Activated CD8-positive, alpha-beta T cell treated with anti-CD3 and anti-CD28 coated beads, Interleukin-2, amount 10 ng/mL, durations not matched to agents 7 days and 5 days (primary cell): ENCODE measurements at places on chromosomes 7 and 10. TPM values are rescaled to one million over a fixed set of nuclear protein-coding genes. Genes with fewer than 3 reads are reported as not detected.
A peak's percentile ranks its signal among the peaks of the same experiment; 100 is the strongest.

GRCh38 chr10:88755753-88756152, 4.1 kb upstream of the LIPN start:
- no peaks in the 10 kb centered on the region for H3K27me3 ChIP-seq
- peaks cover 7% of the 10 kb centered on the region for H3K4me1 ChIP-seq
- DNase-seq: no peak
- H3K4me3 ChIP-seq: no peak overlapping the region

DNA sequence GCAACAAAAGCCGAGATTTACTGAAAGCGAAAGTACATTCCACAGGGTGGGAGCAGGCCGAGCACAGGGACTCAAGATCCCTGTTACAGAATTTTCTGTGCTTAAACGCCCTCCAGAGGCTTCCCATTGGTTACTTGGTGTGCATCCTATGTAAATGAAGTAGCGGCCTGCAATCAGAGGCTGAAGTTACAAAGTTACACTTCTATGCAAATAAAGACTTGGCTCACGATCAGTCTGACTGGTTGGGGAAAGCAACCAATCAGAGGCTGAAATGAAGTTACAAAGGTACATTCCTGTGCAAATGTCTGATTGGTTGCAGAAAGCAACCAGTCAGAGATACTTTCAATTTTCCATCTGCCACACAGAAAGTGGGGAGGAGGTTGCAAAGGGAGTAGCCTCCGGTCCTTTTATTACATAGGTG, 4.1 kb downstream of the ACBD7 start:
- H3K27ac ChIP-seq: no peak overlapping the region
- no peak for DNase-seq
- no peaks in the 10 kb centered on the region for H3K36me3 ChIP-seq
- peaks cover 2% of the 10 kb centered on the region for H3K27me3 ChIP-seq
- H3K4me1 ChIP-seq: peaks cover 4% of the 10 kb centered on the region

GRCh38 chr10:72075376-72076115, 12.8 kb downstream of the SPOCK2 start:
- H3K27ac ChIP-seq: peak overlapping the region; percentile 74
- no peak for DNase-seq
- H3K4me3 ChIP-seq: no peak overlapping the region
- H3K27me3 ChIP-seq: no peaks in the 10 kb centered on the region
- H3K36me3 ChIP-seq: peaks cover 62% of the 10 kb centered on the region

GRCh38 chr10:79221110-79222051, 125.9 kb upstream of the PPIF start:
- H3K4me3 ChIP-seq: no peak overlapping the region
- no peak for DNase-seq
- H3K4me1 ChIP-seq: no peaks in the 10 kb centered on the region
- H3K36me3 ChIP-seq: no peaks in the 10 kb centered on the region
- H3K27ac ChIP-seq: no peak overlapping the region

DNA sequence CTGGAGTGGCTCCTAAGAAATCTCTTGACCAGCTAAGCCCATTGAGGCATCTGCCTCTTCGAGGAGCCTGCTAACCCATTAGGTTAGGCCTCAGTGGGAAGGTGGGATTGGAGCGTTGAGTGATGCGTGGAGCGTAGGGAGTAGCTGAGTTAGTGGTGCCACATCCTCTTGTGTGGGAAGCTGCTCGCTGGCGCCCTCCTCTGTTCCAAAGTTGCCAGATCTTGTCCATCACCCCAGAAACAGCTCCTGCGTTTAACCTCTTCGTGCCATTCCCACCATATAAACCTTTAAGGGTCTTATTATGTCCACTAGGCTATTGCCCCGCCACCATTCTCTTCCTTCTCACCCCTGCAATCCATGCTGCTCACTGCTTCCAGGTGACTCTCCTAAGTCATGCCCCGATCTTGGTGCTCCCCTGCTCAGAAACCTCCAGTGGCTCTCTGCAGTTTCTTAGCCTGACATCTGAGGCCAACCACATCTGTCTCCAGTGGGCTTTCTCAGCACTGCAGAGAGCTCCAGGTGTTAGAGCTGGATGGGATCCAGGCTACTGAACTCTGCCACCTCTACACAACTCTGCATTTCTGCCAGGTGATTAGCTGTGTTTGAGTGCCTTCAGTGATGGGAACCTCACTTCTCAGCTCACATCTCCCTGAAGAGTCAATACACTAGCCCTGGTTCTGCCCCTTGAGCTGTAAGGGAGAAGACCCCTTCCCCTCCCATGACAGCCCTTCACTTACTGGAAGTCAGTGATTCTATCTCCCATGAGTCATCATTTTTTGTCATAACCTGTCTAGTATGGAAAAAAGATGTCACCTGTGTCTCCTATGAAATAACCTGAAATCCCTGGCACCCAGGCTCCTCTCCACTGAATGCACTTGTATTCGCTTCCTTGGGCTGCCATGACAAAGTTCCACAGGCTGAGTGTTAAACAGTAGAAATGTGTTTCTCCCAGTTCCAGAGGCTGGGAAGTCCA, 65.0 kb upstream of the FGFR2 start:
- no peak for DNase-seq
- H3K36me3 ChIP-seq: no peaks in the 10 kb centered on the region
- no peak overlapping the region for H3K27ac ChIP-seq
- no peak overlapping the region for H3K4me3 ChIP-seq
- H3K4me1 ChIP-seq: no peaks in the 10 kb centered on the region
- no peaks in the 10 kb centered on the region for H3K27me3 ChIP-seq

DNA sequence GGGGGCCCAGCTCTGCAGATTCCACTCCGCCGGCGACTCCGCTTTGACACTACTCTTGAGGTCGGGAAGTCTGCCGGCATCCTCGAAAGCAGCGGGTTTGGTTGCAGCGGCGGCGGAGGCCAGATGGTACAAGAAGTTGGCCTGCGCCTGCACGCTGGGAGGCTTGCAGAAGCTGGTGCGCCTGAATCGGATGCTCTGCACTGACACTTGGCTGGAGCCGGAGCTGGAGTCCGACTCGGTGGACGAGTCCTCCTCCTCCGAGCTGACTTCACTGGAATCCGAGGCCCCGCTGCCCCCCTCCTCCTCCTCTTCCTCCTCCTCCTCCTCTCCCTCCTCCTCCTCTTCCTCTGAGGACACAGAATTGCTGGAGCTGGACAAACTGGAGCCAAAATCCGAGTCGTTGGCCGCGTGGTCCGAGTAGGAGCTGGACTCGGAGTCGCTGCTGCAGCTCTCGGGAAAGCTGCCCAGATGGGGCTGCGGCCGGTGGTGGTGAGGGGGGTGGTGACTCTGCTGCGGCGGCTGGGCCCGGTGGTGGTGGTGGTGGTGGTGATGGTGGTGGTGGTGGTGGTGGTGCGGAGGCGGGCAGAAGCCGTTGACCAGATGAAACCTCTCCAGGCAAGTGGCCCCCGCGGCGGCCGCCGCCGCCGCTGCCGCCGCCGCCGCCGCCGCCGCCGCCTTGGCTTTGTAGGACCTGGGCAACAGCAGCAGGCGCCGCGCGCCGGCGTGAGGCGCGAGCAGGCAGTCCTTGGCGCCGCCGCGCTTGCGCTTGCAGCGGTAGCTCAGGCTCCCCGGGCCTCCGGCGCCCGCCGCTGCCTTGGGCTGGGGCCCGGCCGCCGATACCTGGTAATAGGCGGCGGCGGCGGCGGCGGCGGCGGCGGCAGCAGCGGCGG, 9.0 kb downstream of the SKIDA1 start:
- H3K27me3 ChIP-seq: peaks cover 81% of the 10 kb centered on the region
- peak overlapping the region; percentile 65 for H3K4me3 ChIP-seq
- peaks cover 38% of the 10 kb centered on the region for H3K4me1 ChIP-seq
- no peak overlapping the region for H3K27ac ChIP-seq
- H3K36me3 ChIP-seq: no peaks in the 10 kb centered on the region
- peak; percentile 44 for DNase-seq

GRCh38 chr10:125768219-125768855, 7.3 kb downstream of the MMP21 start:
- no peaks in the 10 kb centered on the region for H3K4me1 ChIP-seq
- H3K27ac ChIP-seq: no peak overlapping the region
- no peak for DNase-seq
- no peak overlapping the region for H3K4me3 ChIP-seq
- peaks cover 27% of the 10 kb centered on the region for H3K36me3 ChIP-seq
- H3K27me3 ChIP-seq: no peaks in the 10 kb centered on the region

DNA sequence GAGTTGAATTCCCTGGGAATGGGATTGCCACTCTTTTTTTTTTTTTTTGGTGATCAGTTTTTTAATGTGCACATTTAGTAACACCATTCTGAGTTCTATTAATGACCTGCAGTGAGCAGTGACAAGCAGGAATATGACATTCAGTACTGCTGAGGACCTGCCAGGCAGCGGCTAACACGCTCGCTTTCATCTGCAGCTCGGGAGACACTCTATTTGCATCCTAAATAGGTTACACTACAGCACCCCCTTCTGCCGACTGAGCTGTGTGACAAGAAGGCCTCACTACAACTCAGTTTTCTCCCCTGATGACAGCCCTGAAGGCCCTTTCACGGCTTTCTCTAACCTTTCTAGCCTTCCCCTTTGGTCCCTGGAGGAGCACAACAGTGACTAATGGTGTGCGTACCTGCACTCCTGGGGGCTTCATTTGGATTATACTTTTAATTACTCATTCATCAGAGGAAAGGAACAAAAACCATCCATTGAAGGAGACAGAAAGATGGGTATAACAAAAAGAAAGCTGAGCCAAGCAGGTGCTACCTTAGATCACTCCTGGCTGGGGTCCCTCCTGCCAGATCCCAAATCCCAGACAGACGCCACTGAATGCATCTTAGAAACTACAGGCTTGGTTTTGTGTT, 872.4 kb downstream of the LRMDA start:
- DNase-seq: no peak
- no peaks in the 10 kb centered on the region for H3K4me1 ChIP-seq
- no peak overlapping the region for H3K4me3 ChIP-seq
- H3K27ac ChIP-seq: no peak overlapping the region
- no peaks in the 10 kb centered on the region for H3K27me3 ChIP-seq
- no peaks in the 10 kb centered on the region for H3K36me3 ChIP-seq

DNA sequence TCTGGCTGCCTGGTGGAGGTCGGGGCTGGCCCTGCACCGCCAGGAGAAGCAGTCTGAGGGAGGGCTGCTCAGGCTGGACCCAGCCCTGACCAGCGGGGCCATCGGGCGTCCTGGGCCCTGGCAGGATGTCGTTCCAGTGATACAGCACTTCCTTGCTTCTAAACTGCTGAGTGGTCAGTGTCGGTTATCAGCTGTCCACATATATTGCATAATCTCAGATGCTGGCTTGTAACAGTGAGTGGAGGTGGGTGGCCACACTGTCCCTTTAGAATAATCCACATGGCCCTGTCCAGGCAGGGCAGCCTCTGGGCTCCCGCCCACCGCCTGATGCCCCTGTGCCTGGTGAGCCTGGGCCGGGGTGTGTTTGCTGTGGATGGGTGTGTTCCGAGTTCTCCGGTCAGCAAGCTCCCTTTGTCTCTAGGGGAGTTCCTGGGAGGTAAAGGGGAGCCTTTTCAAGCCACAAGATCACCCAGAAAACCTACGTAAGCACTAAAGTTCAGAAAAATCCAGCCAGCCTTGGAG, 86.1 kb downstream of the LHPP start:
- peaks cover 2% of the 10 kb centered on the region for H3K27me3 ChIP-seq
- no peak overlapping the region for H3K4me3 ChIP-seq
- no peak for DNase-seq
- peaks cover 9% of the 10 kb centered on the region for H3K4me1 ChIP-seq
- H3K27ac ChIP-seq: no peak overlapping the region

GRCh38 chr10:116296291-116296721, 23.3 kb upstream of the GFRA1 start:
- no peak overlapping the region for H3K27ac ChIP-seq
- H3K36me3 ChIP-seq: no peaks in the 10 kb centered on the region

DNA sequence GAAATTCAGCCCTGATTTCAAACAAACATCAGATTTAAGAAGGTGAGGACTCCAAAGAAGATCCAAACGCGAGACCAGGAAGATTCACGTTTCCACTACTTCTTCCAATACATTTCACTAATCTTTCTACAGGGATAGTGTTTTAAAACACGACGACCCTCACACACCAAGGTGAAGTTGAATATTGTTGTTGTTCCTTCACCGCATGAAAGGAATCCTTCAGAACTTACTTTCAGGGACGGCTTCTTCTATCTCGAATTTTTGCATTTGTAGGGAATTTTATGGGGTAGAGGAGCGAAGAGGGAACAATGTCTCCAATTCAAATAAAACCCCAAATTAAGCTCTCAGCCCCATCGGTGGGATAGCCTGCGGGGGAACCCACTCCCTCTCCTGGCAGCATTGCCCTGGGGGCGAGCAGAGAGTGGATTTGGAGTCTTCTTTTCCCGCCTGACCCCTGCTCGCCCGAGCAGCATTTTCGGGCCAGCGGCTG, 1.5 kb upstream of the GATA3 start:
- peaks cover 34% of the 10 kb centered on the region for H3K27me3 ChIP-seq
- peaks cover 37% of the 10 kb centered on the region for H3K4me1 ChIP-seq
- no peak for DNase-seq
- peaks cover 28% of the 10 kb centered on the region for H3K36me3 ChIP-seq
- peak overlapping the region; percentile 97 for H3K4me3 ChIP-seq

The SPDYE6 gene
- total RNA-seq: not detected

- H3K4me1 ChIP-seq: no peaks in the 10 kb centered on the region
- DNase-seq: no peak
- no peaks in the 10 kb centered on the region for H3K27me3 ChIP-seq
- no peaks in the 10 kb centered on the region for H3K36me3 ChIP-seq
- H3K4me3 ChIP-seq: no peak overlapping the region
- no peak overlapping the region for H3K27ac ChIP-seq
Observed at GRCh38 chr7:145252031-145252430, 416.2 kb upstream of the TPK1 start.

The GBX1 gene
- total RNA-seq: not detected

The PAPOLB gene
- 0.08 TPM for total RNA-seq

The GIMAP2 gene
- 82.9 TPM for total RNA-seq

- peak; percentile 39 for DNase-seq
- peaks cover 2% of the 10 kb centered on the region for H3K27me3 ChIP-seq
- H3K4me3 ChIP-seq: no peak overlapping the region
- peaks cover 18% of the 10 kb centered on the region for H3K36me3 ChIP-seq
- H3K4me1 ChIP-seq: peaks cover 11% of the 10 kb centered on the region
Observed at GRCh38 chr7:155007947-155008346, 5.0 kb upstream of the PAXIP1 start.

DNA sequence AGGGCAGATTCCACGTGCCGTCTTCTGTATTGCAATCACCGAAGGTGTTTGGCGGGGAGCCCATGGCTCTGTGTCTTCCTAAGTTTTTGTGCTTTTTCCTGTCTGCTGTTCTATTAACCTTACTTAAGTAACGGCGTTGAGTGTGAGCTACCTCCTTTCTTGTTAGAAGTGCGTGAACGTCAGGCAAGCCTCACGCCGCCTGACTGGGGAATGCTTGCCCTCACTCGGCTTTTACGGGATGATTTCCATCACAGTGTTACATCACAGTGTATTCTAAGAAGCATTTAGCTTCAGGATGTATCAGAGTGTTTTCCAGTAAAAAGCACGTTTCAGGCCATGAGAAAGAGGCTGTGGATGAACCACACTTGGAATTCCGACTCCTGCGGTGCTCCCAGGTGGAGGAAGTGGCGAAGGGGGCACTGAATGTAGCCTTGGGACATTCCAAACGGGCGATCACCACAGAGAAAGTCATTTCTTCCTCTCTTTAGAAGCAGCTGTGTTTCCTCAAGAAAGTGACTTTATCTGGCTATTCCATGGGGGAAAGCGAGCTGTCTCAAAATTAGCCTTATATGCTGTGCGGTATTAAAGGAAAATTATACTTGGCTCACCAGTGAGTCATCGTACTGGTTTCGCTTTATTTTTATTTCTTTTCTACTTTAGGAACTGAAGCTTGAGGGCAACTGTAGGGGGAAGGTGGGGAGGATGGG, 290.7 kb downstream of the KLF6 start:
- H3K27ac ChIP-seq: no peak overlapping the region
- H3K4me3 ChIP-seq: no peak overlapping the region
- H3K4me1 ChIP-seq: no peaks in the 10 kb centered on the region
- H3K36me3 ChIP-seq: no peaks in the 10 kb centered on the region
